CD4-positive, alpha-beta T cell treated with Interleukin-6 for 4 hours (primary cell): ENCODE measurements at places on chromosomes 6 and 20.

GRCh38 chr6:90440586-90441283, 144.1 kb upstream of the BACH2 start:
- no peak for DNase-seq

GRCh38 chr6:43712579-43712978, 25.0 kb upstream of the MRPS18A start:
- no peak for DNase-seq

DNA sequence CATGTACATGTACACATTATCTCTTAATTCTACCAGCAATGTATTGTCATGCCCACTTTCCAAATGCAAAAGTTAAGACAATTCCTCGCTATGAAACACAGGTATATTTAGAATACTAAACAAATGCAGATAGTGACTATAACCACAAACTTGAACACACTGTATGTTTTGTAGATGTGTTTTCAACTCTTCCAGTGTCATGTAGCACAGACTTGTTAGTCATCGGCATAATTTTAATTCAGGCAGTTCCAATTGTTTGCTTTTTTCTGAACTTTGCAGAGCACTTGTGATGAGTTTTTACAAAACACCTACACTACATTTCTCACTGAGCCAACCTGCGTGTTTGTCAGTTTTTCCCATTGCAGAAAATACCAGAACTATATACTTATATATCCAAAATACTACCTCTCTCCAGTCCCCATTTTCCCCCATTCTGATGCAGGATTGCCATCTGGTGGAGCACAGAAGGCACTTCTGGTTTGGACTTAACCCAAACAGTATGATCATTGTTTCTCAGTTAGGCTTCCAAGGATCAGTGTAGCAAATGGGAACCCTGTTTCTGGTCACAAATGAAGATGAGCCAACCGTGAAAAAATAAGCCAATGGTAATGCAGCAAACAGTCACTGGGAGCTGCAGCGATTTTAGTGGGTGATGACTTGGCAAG, 143.4 kb downstream of the ADGRB3 start:
- no peak for DNase-seq

DNA sequence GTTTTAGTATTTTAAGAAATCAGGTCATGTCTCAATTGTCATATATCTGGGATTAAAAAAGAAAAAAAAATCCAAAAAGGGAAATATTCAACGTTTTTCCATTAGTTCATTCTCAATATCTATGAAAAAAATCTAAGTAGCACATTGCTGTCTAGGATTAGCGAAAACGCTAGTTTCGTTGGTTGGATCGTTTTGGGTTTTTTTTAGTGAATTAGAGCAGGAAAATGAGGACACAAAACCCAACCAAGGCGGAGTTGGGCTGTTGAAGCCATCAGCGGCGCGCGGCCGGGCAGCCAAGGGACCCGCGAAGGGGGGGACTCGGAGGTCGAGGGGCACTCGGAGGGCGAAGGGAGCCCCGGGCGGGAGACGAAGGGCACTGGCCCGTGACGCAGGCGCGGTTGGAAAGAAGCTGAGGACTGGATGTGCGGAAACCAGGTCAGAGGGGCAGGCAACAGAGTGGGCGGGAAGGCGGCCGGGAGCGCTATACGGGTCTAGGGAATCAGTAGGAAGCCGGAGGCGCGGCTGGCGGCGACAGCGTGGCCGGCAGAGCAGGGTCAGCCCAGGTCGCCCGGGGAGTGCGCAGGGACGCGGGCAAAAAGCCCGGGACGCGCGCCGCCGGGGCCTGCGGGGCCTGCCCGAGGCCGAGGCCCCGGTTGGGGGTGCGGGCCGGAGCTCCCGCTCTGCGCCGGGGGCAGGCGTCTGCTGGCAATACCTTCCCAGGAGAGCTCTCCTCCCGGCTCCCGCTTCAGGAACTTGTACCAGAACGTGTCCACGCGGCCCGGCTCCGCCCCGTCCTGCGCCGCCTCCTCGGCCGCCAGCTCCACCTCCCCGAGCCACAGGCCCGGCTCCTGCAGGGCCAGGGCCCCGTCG, 599 bp downstream of the EPM2A start:
- peak; percentile 75 for DNase-seq

DNA sequence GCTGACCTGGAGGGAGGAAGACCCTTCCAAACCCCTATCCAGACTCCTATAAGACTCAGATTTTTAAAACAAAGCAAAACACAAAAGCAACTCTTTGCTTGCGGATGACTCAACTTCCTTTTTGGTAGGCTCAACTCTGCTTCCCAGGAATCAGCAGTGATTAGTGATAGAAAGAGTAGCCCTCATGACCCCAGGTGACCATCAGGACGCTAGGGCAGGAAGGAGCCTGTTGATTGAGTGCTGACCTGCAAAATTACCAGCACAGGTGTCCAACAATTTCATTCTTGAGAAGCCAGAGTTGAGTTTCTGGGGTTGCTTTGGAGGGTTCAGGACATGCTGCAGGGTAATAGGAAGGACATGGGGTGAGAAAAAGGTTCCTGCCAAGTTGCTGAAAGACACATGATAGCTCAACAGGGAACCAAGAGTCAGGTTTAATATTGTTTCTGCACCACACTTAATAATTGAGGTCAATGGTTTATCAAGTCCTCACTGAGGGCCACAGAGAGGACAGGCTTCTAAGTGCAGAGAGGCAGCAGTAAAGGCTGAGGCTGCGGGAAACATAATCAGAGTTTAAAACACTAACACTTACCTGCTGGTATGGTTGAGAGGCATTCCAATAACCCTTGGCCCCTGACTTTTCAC, 67.4 kb upstream of the BMP2 start:
- DNase-seq: no peak

DNA sequence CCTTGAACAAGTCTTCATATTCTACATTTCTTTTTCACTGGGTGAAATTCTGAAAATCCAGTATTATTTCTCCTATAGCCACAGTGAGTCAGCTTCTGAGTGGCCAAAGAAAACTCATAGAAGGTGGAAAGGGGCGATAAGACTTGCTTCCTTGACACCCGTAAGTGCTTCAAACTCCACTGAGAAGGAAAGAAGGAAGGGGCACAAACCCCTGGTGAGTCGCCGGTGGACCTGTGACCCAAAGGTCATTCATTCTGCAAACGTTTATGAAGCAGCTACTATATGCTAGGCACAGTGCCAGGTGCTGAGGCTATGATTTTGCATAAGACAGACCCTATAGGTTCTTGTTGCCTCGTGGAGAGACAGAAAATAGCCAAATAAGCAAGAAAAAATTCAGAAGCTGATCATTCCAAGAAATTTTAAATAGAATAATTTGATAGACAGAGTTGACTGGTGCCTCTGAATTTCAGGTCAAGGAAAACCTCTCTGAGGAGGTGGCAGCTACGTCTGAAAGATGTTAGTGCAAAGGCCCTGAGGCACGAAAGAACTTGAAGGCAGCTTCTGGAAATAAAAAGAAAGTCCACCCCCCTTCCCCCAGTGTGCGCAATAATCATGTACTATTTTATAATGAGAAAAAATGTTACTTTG, 118.2 kb downstream of the CD24 start:
- DNase-seq: no peak

- DNase-seq: no peak
Observed at GRCh38 chr20:43778375-43778774, 51.6 kb upstream of the GTSF1L start.
